ENCODE measurements at places on chromosomes 2 and 18.

DNA sequence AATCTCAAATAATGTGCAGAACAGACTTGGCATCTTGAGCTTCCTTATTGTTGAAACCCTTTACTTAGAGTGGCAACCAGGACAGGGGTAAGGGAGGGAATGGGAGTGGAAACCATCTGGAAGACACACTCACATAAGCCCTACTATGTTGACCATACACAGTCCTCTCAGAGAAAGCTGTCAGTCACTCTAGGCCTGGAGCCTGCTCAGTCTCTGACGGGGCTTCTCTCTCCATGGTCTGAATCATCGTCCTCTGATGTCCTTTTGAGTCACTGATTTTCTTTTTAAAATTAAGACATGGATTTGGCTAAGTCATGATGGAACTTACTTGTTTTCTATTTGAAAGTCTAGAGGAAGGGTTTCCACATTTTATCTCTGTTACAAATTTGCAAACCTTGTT, 74.0 kb downstream of the MYO1B start:
- DNase-seq: no peak

- DNase-seq: no peak
Observed at GRCh38 chr2:216839688-216840087, 20.2 kb downstream of the TNP1 start.

- no peak for DNase-seq
Observed at GRCh38 chr2:191917430-191917881, 70.6 kb upstream of the CAVIN2 start.

- DNase-seq: no peak
Observed at GRCh38 chr2:151965884-151966283, 133.0 kb downstream of the CACNB4 start.

GRCh38 chr2:207692206-207693065, 19.0 kb upstream of the CCNYL1 start:
- DNase-seq: peak; percentile 25

Measured in NCI-H1417 (cell line).